ENCODE measurements at places on chromosomes 1 and 21.

GRCh38 chr1:179867493-179868330, 9.9 kb downstream of the TOR1AIP2 start:
- DNase-seq, result peak; percentile 53

DNA sequence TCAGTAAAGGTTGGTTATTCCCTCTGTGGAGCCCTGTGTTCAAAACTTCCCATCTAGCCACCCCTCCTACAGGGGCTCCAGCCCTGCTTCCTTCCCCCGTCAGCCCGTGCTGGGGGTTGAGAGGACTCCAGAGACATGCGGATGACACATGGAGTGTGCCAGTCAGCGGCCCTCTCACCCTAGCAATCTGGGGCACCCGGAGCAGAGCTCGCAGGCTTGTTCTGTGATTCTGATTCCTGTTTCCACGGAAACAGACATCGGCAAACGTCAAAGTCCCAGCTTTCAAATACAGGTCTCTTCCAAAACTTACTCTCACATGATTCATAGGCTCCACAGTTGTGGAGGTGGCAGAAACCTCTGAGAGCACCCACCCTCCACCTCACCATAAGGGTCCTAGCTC, 9.8 kb upstream of the SSBP3 start:
- DNase-seq, result no peak

DNA sequence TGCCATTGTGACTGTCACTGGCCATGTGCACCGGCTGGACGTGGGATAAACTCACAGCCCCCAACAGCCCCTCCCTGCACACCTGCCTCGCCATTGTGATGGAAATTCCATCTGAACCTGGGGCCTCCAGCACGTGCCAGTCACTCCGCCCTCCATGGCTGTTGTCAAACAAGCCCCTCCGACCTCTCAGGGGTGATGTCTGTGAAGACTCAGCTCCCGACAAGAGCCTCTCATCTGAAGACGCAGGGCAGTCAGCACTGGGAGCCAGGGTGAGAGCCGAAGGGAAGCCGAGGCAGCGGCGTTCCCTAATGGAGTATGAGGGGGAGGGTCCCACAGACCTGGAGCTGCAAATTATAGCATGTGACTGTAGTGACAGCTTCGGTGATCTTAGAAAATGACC, 1.4 kb upstream of the KRTAP10-2 start:
- no peak for DNase-seq

GRCh38 chr1:223180731-223181321, 37.8 kb upstream of the TLR5 start:
- no peak for DNase-seq

DNA sequence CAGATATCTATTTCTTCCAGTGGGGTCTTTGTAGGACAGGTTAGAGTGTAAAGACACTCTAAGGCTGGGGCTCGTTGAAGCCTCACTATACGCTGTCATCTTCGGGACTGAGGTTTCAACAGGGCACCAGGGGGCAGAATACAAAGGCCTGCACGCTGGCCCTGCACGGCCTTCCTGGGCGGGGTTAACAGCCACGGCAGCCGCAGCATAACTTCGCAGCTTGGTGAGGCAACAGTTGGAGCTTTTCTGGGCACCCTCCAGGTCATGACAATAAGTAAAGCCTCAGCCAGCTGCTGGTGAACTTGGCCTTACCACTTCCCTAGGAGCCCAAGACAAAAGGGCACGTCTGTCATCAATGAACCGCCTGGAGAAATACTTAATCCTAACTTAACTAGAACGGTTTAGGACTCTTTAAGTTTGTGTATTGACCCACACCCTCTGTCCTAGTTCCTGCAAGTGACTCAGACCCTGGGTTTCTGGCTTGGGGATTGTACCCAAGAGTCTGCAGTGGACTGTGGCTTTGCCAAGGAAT, 2.3 kb upstream of the RUNX1 start:
- peak; percentile 89 for DNase-seq

- DNase-seq, result no peak
Measured at GRCh38 chr1:167104256-167104633, 10.4 kb downstream of the STYXL2 start.

GRCh38 chr1:78620666-78621065, 418 bp downstream of the IFI44L start:
- DNase-seq, result no peak

DNA sequence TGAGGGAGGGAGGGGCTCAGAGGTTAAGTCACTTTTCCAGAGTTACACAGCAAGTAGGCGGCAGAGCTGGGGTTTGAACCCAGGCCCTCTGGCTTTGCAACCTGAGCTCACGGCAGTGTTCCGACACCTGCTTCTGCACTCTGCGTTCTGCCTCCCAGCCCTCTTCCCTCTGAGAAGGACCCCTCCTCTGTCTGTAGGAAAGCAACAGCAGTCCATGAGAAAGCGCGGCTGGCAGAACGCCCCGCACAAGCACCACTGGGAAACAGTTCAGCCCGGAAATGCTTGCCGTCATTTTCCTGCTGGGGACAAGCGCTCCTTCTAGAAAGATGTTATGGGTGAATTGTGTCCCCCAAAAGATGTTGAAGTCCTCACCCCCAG, 241.1 kb downstream of the NPHP4 start:
- DNase-seq, result no peak

DNA sequence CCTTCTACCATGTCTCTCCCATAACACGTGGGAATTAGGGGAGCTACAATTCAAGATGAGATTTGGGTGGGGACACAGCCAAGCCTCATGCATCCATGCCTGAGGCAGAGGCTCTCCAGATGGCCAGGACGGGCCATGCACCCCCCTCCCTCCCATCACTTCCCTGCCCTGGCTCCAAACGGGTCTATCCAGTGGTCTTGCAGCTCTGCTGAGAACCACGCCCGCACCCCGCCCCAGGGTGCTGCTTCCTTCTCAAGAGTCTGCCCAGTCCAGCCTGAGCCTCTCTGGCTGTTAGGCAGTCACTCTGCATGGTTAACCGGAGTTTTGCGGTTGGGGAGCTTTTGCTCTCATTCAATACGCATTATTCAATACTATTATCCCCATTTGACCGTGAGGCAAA, 131.5 kb upstream of the TMEM51 start:
- DNase-seq, result no peak

GRCh38 chr1:97610748-97611147, 310.1 kb downstream of the DPYD start:
- DNase-seq, result no peak

DNA sequence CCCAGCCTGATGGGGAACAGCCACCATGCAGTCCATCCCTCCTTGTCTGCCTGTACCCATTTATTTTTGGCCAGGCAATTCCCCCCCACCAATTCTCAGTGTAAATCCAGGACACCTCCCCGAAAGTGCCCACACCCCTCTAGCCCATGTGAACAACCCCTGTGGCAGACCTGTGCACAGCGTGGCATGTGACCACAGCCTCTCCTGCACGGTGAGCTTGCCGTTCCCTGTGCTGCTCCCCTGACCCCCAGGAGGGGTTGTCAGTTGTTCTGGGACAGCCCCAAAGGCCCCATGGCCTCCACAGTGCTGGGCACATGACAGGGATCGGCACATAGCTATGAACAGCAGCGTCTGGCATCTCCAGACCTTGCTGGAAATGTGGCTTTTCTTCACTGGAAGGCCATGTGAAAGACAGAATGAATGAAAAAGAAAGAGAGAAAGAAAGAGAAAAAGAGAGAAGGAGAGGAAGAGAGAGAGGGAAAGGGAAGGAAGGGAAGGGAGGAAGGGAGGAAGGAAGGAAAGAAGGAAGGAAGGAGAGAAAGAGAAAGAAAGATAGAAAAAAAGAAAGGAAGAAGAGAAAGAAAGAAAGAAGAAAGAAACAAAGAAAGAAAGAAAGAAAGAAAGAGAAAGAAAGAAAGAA, 3.9 kb downstream of the CAPN9 start:
- DNase-seq, result no peak

GRCh38 chr1:66331658-66332547, 202.1 kb upstream of the SGIP1 start:
- DNase-seq, result peak; percentile 63

GRCh38 chr1:1427106-1427819, 6.2 kb upstream of the ANKRD65 start:
- no peak for DNase-seq

DNA sequence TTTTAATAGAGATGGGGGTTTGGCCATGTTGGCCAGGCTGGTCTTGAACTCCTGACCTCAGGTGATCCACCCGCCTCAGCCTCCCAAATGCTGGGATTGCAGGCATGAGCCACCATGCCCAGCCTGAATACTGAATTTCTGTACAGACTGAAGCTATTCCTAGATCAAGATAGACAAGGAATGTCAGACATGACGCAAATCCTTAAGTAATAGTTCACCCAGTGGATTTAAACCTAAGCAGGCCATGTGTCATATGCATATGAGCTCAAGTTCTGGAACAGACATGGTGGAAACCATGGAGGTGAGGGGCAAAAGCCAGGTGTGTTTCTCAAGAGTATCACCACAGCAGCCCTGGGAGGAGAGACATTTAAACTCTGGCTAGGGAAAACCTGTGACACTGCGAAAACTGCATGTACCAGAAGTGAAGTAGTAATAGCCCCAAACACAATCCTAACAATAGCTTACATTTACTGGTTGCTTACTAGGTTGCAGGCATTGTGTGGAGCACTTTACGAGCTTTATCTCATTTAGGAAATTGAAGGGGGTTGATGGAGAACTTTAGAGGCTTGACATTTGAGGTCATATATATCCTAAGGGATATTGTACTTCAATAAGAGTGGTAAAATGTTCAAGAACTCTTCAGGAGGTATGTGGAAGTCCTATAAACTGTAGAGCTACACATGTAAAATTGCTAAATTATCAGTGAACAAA, 31.7 kb upstream of the MAN1A2 start:
- no peak for DNase-seq

- DNase-seq, result no peak
Measured at GRCh38 chr1:113399062-113399583, 8.8 kb downstream of the MAGI3 start.

GRCh38 chr1:152878042-152878441, at the start of gene SMCP:
Gene SMCP (plus strand): TSS chr1:152878322. CDS start chr1:152884423, 6,101 bp downstream.
- no peak for DNase-seq

Measured in activated CD4-positive, alpha-beta memory T cell treated with anti-CD3 and anti-CD28 coated beads, Interleukin-2, amount 10 ng/mL, durations not matched to agents 7 days and 5 days (primary cell).